ENCODE measurements at places on chromosomes 3 and 15.

DNA sequence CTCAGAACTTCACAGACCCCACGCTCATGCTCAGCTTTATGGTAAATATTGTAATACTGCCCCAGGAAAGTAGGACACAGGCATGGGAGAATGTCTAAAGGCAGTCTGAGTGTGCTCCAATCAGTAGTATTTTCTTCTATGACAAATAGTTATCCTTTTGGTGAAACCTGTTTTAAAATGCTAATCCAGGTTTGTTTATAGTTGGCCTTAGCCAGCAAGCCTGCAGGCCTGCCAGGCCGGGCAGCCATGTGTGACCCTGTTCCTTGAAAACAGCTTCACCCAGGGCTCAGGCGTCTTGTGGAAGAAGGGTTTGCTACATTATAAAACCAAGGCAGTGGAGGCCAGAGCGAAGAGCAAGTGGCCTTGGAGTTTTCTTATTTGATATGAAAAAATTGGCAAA, 104.7 kb downstream of the SEMA6D start:
- peak; percentile 3 for DNase-seq

GRCh38 chr15:80160570-80161156, 7.9 kb downstream of the FAH start:
- no peak for DNase-seq

DNA sequence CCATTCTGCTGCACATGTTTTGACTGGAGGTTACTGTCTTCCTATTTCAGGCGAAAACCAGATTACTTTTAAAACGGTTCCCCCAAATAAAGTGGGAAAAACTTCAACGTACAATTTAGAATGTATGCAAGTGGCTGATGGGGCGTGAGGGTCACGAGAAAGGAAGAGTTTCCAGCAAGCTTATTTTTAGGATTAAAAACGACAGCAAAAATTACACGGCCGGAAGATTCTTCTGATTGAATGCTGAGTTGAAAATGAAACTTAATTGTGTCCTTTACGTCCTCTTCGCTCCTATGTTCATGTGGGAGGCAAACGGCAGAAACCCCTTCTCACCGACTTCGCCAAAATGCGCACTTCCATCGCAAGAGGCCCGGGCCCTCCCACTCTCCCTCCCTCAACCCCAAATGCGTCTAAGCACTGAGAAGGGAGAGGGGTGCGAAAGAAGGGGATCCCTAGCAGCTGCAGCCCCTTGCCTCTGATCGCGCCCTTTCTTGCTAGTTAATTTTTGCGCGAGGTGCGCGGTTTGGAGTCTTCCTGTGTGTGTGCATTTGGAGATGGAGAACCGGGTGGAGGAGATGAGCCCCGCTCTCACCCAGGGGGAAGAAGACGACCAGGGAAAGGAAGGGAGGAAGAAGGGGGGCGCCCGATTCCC, 656 bp downstream of the CD47 start:
- peak; percentile 58 for DNase-seq

DNA sequence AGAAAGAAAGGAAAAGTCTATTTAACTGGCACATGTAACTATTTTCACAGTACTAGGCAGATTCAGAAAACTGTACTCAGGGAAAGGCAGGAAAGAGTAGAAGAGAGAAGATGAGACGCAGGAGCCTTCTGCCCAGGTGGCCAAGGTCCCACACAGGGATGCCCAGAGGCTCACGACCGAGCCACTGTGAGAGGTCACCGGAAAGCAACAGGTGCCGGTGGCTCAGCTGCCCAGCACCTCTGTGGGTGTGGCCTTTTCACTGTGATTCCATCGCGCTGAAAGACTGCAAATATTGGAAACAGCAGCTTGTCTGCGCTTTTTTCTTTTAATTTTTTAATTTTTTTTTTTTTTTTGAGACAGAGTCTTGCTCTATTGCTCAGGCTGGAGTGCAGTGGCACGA, 226.8 kb downstream of the OCA2 start:
- no peak for DNase-seq

DNA sequence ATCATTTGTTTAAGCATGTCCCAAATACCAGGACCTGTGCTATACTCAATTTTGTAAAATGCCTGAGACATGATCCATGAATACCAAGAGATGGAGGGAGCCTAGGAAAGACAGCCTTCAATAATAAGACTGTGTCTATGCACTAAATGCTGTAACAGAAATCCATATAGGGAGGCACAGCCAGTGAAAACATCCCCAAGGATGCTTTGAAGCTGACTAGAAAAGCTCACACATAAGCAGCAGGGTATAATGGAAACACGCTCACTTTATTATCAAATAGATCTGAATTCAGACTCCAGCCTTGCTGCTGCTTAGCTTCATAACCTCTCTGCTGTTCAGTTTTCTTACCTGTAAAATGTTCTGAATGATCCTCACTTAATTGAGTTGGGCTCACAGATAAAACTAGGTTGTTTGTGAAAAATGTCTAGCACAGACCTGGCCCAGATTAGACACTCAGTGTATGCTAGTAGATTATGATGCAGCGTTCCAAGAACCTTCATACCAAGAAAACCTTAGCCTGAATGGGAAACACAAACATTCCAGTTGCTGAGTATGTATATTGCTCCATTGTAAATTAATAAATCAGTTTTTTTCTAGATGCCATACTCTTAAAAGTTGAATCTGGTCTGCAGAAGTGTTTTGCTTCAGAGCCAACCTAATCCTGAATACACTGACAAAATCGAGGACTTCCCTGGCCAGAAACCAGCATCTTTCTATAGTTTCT, 3.8 kb upstream of the LARP6 start:
- DNase-seq = no peak

DNA sequence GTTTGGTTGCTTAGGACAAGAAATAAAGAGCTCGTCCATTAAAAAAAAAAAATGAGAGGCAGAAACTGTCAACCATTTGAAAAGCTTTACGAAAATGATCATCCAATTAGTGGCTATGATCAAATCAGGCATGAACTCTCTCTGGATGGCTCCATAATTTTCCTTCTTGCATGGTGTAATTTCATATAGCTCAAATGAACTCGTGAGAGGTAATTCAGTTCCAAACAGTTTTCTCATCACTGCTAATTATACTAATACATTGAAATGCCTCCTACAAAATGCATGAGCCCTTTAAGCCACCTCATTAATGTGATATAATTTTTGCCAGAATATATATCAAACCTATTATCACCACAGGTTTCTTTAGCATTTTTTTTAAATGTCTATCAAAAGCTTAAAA, 239.5 kb upstream of the MEIS2 start:
- DNase-seq = no peak

Data from substantia nigra (tissue), 51 donors.